ENCODE measurements at places on chromosomes 5 and 9. TPM values are rescaled to one million over a fixed set of nuclear protein-coding genes. Genes with fewer than 3 reads are reported as not detected.

GRCh38 chr5:31767335-31768031 lies 128.6 kb downstream of the PDZD2 start:
- H3K27ac ChIP-seq: no peak overlapping the region
- no peaks in the 10 kb centered on the region for H3K36me3 ChIP-seq
- no peak for DNase-seq
- H3K27me3 ChIP-seq: no peaks in the 10 kb centered on the region
- H3K4me1 ChIP-seq: no peaks in the 10 kb centered on the region

DNA sequence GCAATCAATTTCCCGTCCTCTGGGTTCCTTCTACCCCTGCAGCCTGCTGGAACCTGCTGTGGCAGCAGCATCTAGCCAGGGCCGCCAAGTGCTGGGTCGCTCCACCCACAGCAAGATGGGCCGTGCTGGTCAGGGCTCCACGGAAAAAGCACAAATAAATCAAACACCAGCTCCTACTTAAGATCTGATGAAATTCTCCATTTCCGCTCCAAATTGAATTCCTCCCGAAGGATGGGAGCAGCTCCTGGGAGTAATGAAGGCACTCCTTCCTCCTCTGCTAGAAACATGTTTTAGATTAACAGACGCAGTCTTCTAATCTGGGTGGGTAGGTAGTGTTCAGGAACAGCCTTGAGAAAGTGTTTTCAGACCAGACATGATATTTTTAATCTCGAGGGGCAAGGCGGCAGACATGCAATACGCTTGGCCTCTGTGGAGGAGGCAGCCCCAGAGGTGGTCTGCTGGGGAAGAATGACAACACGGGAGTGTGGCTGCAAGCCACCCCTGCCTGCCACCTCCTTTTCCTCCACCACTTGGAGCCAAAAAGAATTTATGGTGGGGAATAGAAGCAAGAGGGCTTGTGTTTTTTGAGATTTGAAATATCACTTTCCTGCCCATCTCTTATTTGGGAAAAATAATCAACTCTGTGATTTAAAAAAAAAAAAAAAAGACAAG lies 194.1 kb downstream of the AOPEP start:
- no peaks in the 10 kb centered on the region for H3K36me3 ChIP-seq
- peaks cover 77% of the 10 kb centered on the region for H3K4me1 ChIP-seq
- peak; percentile 89 for DNase-seq
- H3K4me3 ChIP-seq: no peak overlapping the region
- H3K27ac ChIP-seq: peak overlapping the region; percentile 89

DNA sequence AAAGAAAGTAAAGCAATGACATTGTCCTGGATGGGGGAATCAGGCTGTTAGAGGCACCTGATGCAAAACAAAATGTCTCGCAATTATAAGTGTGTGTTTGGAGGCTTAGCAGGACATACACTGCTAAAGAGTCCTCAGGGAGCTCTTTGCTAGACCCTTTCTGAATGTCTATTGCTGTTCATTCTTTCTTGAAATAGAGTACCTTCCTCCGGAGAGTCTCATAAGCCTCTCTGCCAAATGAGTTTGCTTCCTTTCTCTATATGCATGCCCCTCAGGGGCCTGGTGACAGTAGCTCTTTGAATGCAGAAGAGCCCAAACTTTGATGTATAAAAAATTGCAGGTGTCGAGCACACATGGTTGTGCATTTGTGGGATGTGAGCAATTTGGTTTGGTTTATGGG lies 26.4 kb upstream of the ADAMTSL1 start:
- no peak overlapping the region for H3K4me3 ChIP-seq
- H3K4me1 ChIP-seq: peaks cover 24% of the 10 kb centered on the region
- H3K36me3 ChIP-seq: no peaks in the 10 kb centered on the region
- DNase-seq: no peak

DNA sequence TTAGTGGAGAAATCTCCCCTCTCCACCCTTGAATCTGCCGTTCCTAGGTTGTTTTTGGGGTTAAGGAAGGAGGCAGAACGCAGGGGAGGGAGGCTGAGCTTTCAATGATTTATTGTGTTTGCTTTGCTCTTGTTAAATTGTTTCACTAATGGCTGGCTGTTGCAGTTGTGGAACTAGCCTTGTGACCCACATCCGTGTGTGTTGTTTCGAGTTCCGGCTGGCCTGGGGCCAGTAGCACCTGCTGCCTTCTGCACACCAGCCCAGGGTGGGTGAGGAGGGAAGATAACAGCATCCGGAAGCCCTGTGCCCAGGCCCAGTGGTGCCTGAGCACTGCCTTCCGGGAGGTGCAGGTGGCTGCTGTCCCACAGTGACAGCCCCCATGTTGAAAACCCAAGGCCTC lies 3.6 kb downstream of the ERGIC1 start:
- no peaks in the 10 kb centered on the region for H3K36me3 ChIP-seq
- no peak overlapping the region for H3K4me3 ChIP-seq
- no peaks in the 10 kb centered on the region for H3K27me3 ChIP-seq
- H3K27ac ChIP-seq: peak overlapping the region; percentile 44
- H3K4me1 ChIP-seq: peaks cover 62% of the 10 kb centered on the region
- no peak for DNase-seq

GRCh38 chr9:93378276-93378675 lies 73.2 kb upstream of the FAM120A start:
- DNase-seq: no peak
- H3K36me3 ChIP-seq: no peaks in the 10 kb centered on the region
- H3K27me3 ChIP-seq: no peaks in the 10 kb centered on the region
- no peak overlapping the region for H3K27ac ChIP-seq
- H3K4me1 ChIP-seq: no peaks in the 10 kb centered on the region
- H3K4me3 ChIP-seq: no peak overlapping the region

- no peaks in the 10 kb centered on the region for H3K27me3 ChIP-seq
- H3K4me3 ChIP-seq: no peak overlapping the region
- no peak for DNase-seq
- H3K27ac ChIP-seq: no peak overlapping the region
Observed at GRCh38 chr9:115591584-115591984, 473.6 kb upstream of the TNC start.

DNA sequence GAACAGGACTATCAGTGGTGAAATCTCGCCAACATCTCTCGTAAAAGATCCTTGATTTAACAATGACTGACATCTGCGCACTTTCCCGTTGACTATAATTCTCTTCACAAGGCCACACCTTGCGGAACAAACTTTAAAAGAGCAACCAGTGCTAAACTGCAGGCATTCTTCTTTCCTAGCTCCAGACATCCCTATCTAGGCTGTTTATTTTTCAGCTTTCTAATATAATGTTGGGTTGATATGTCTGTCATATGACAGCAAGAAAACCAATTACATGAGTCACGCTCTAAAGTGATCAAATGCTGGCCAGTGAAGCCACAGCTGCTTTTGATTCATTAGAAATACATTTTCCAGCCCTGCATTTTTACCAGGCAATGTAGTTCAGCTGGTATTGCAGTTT lies 162.5 kb downstream of the ELAVL2 start:
- no peak overlapping the region for H3K27ac ChIP-seq
- no peaks in the 10 kb centered on the region for H3K27me3 ChIP-seq
- no peak overlapping the region for H3K4me3 ChIP-seq
- no peak for DNase-seq

- H3K27ac ChIP-seq: peak overlapping the region; percentile 22
- H3K27me3 ChIP-seq: no peaks in the 10 kb centered on the region
- H3K4me3 ChIP-seq: no peak overlapping the region
- DNase-seq: no peak
Observed at GRCh38 chr9:83449166-83449565, 89.0 kb downstream of the FRMD3 start.

DNA sequence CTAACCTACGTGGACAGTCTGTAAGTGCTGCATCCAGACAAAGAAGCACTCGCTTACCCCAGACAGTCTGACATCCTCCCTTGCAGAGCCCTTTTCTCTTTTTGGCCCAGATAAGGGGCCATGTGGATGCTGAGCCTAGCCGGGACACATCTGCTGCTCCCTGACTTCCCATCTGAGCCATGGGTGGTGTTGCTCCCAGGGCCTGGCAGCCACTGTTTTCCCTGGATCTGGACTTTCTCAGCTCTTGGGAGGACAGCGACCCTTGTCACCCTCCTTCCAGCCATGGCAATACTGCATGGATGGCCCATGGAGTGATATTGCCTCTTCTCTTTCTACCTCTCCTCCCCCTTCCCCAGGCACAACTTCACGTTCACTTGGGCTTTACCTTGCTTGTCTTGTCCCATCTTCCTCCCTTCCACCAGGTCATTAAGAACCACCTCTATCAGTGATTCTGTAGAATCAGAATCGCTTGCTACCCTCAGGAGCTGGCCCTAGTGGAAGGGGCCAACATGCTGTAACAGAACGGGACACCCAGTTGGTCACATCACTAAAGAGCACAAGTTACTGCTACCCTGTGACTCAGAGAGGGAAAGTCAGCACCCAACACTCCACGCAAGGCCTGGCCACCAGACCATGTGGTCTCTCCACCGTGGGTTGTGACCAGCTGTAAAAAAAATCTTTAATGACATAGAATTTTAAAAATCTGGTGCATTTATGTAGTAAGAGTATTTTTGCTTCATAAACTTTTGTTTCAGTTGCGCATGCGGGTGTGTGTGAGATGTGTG lies 4.4 kb downstream of the NEURL1B start:
- no peaks in the 10 kb centered on the region for H3K27me3 ChIP-seq
- H3K36me3 ChIP-seq: no peaks in the 10 kb centered on the region

- H3K36me3 ChIP-seq: no peaks in the 10 kb centered on the region
- H3K27me3 ChIP-seq: no peaks in the 10 kb centered on the region
Observed at GRCh38 chr5:124728331-124728967, 18.0 kb downstream of the ZNF608 start.

DNA sequence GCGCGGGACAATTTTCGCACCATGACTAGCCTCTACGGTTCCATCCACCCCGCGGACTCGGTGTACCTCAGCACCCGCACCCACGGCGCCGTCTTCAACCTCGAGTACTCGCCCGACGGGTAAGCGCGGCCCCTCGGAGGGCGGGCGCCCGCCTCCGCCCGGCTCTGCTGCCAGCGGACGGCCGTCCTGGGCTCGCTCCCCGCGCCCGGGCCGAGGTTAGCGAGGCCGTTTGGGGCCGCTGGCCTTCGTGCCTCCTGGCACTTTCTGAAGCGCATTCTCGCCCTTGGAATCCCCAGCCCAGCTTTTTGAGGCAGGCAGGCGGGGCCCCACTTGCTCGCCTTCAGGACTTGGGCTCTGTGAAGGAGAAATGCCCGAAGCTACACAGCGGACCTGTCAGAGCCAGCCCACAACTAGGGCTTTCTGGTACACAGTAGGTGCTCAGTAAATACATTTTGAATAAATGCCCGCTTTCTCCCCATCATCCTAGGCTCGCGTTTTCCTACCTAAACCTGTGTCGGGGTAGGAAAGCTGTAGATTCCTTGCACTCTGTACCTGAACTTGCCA lies 772 bp downstream of the DCAF10 start:
- H3K4me3 ChIP-seq: peak overlapping the region; percentile 81
- H3K4me1 ChIP-seq: peaks cover 44% of the 10 kb centered on the region
- H3K36me3 ChIP-seq: no peaks in the 10 kb centered on the region

GRCh38 chr5:74503-75109 lies 17.4 kb upstream of the PLEKHG4B start:
- no peaks in the 10 kb centered on the region for H3K36me3 ChIP-seq
- DNase-seq: peak; percentile 74
- no peaks in the 10 kb centered on the region for H3K4me1 ChIP-seq
- no peak overlapping the region for H3K27ac ChIP-seq

GRCh38 chr5:14756478-14756877 lies 92.0 kb downstream of the OTULIN start:
- no peak for DNase-seq
- H3K4me3 ChIP-seq: no peak overlapping the region
- no peaks in the 10 kb centered on the region for H3K27me3 ChIP-seq

- no peak overlapping the region for H3K4me3 ChIP-seq
- H3K27ac ChIP-seq: no peak overlapping the region
- no peak for DNase-seq
- H3K4me1 ChIP-seq: no peaks in the 10 kb centered on the region
- H3K36me3 ChIP-seq: no peaks in the 10 kb centered on the region
Observed at GRCh38 chr5:118467103-118467502, 521.2 kb downstream of the DTWD2 start.

Gene SLC1A1
- total RNA-seq: 1.5 TPM

Gene IL5
- not detected for total RNA-seq

Gene OR1Q1
- not detected for total RNA-seq

Gene BSPRY
- total RNA-seq: 3.9 TPM

Gene CEL
- total RNA-seq: 0.74 TPM

Gene OBP2B
- not detected for total RNA-seq

Gene KIF12
- not detected for total RNA-seq

Gene IFNA4
- total RNA-seq: not detected

Gene SPATA6L
- total RNA-seq: 3.9 TPM
